ENCODE measurements at places on chromosomes 2 and 18. TPM values are rescaled to one million over a fixed set of nuclear protein-coding genes. Genes with fewer than 3 reads are reported as not detected.

DNA sequence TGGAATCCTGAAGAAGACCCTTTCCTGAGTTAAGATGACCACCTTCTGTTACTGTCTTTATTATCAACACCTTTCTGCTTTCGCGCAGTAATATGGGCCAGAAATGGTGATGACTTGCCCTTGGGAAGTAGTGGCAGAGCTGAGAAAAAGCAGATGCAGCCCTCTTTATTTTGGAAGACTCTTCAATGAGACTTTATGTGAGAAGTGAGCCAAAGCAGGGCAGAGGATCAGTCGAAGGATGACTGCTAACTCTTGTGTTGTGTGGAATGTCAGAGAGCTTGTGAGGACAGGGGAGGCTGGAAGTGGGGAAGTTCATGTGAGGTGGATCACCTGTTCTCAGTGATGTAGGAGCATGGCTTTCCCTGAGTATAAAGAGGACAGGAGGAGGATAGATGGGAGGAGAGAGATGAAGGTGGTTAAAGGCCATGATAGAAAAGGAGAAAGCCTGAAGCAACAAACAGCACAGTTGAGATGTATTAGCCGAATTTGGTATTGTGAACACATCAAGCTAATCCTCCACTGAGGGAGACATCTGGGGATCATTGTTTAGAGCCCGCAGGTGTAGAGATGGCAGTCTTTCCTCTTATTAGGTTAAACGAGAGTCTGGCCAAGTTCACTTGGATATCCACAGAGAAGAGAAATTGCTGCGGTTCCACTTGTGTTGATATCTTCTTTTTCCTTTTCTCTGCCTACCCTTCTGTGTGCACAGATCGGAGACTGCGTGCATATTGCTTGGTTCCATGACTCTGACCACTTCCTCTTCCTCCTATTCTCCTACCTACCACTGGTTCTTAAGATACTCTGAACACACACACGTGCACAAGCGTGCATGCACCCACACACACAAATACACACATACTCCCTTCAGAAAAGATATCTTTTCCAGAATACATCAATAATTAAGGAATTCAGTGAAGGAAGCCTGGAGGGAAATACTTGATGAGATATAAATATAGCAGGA is 67.4 kb downstream of the SLC9A2 start:
- no peak for DNase-seq

DNA sequence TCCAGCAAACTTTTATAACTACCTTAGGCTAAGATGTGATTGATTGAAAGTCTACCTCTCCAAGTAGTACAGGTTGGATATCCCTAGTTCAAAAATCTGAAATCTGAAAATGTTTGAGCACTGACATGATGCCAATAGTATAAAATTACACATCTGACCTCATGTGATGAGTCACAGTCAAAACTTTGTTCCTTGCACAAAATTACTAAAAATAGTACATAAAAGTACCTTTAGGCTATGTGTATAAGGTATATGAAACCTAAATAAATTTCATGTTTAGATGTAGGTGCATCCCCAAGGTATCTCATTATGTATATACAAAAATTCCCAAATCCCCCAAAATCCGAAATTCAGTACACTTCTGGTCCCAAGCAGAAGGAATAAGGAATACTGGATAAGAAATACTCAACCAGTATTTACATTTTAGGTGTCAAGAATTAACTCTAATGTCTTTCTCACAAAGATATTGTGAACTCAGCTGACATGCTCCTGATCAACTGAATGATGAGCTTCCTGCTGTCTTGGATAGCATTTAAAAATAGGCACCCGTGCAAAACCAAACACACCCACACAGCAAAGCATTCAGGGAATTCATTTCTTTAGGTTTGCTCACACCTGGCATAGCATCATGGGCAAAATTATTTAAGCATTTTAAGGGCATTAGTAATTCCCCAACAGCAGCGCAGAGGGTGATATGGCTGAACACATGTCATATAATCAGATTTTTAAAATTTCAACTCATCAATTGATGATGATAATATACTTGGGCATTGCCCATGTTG is 497.4 kb upstream of the MEIS1 start:
- no peak for DNase-seq

GRCh38 chr2:240557808-240558207 is at the start of gene ANKMY1:
Gene ANKMY1, minus strand, starts transcription at chr2:240557988. Its CDS starts 653 bp downstream, at chr2:240557335.
- DNase-seq: peak; percentile 84

DNA sequence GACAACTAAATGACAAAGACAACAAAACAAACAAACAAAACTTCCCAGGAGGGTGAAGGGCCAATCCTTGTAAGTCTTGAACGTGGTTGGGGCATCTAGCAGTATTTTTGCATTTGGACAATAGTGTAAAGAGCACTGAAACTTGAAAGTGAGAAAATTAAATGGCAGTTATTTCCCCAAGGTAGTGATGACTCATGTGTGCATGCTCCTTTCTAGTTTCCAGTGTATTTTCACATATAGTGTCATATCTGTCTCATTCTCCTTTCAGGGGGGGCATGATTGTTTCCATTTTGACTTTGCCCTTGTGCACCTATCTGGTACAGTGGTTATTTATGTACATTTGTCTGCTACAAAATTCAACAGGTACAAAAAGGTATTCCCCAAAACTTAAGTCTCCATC is 39.5 kb downstream of the CERS6 start:
- DNase-seq: no peak

DNA sequence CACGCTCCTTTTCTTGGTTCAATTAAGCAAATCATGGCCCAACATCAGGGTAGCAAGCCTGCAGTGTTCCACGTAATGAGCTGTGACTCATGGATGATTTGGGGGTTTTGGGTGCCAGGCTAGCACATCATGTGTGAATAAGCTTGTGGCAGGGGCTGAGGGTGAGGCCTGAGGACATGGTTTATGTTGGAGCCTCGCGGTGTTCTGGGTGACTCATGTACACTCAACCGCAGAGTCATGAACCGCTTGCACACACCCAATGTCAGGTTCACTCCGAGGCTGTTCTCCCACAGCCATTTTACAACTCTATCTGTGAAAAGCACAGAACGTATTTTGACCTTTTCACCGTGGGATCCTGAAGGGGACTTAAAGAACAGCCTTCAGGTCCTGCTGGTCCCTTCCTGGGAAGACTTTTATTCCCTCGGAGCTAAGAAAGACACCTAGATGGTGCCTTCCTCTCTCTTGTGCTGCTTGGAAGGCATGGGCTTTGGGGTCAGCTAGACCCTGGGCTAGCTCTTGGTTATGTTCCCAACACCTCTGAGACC is 139.9 kb upstream of the ZEB2 start:
- DNase-seq: no peak

DNA sequence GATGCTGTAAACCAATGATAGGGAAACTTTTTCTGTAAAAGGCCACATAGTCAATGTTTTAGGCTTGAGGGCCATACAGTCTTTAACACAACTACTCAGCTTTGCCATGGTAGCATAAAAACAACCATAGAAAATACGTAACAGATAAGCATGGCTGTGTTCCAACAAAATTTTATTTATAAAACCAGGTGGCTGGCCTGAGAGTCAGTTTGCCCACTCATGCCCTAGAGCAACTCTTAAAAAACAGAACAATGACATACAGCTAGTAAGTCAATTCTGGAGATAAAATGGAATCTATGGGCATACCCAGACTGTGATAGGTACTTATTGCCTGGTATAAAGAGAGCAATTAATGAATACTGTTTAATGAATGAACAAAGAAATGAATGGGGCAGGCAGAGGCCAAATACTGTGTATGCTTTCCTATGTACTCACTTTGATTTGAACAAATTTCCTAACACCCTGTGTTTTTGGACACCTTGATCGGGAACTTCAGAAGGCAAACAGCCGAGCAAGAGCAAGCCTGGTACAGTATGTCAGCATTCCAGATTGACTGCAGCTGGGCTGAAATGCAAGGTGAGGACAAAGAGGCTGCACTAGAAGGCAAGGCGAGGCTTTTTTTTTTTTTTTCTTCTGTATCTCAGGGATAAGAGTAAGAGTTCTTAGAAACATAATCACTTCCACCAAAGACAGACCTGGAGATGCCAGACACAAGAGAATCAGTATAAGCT is 315.3 kb downstream of the CLIP4 start:
- no peak for DNase-seq

- DNase-seq: peak; percentile 54
These were observed 49.9 kb upstream of the EML6 start for GRCh38 chr2:54673501-54673998.

DNA sequence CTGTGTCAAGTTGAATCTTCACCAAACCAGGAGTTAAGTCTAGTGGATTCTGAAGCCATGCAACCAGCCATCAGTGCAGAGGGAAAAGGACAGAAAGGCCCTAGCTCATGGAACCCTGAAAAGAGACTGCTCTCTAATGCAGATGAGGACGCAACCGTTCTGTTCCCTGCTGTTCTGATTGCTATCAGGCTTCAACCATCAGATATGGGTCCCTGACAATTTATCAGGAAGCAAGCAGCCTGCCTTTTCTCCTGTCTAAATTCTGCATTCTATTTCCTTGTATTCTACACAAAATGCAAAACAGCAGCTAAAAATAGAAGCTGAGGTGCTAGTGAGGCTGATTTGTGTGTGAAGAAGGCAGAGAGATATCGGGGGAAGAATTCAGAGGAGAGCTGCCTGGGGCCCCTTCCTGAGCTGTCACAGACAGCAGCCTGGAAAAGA is 68.4 kb upstream of the RTN4 start:
- no peak for DNase-seq

GRCh38 chr18:75477900-75478299 is 50.4 kb upstream of the SMIM21 start:
- no peak for DNase-seq

DNA sequence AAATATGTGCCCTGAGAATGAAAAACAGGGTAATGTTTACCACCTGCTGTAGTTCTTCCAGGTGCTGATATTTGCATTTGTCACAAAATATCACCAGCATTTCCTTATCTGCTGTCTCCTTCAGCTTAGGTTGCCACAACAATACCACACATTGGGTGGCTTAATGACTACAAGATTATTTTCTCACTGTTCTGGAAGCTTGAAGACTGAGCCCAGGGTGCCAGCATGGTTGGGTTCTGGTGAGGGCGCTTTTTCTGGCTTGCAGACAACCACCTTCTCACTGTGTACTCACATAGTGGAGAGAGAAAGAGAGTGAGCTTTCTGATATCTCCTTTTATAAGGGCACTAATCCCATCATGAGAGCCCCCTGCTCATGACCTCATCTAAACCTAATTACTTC is 407.5 kb upstream of the RGPD4 start:
- no peak for DNase-seq

REL gene
- 17.1 TPM for total RNA-seq

AKAIN1 gene
- total RNA-seq: not detected

IER3IP1 gene
- 16.9 TPM for total RNA-seq

ITGB1BP1 gene
- 34.9 TPM for total RNA-seq

SH2D6 gene
- not detected for total RNA-seq

MC2R gene
- total RNA-seq: not detected

AP1S3 gene
- total RNA-seq: 3.0 TPM

AMER3 gene
- total RNA-seq: not detected

CCDC74B gene
- total RNA-seq: 1.0 TPM

GALNT5 gene
- 19.2 TPM for total RNA-seq

All from tongue (tissue), 3 donors.